Nasal cavity respiratory epithelium epithelial cell of viscerocranial mucosa (primary cell): ENCODE measurements at places on chromosomes 16 and 17. TPM values are rescaled to one million over a fixed set of nuclear protein-coding genes. Genes with fewer than 3 reads are reported as not detected.

The SLFN14 gene
- total RNA-seq, result not detected in 2 replicates

The ERN2 gene
- 0.34 and 1.6 TPM in 2 replicates for total RNA-seq

The MT1A gene
- not detected in 2 replicates for total RNA-seq

The PITPNM3 gene
- total RNA-seq, result 28.4 and 59.1 TPM in 2 replicates

The LRRC37A gene
- total RNA-seq, result 1.4 and 3.6 TPM in 2 replicates

The RGS11 gene
- 0.14 TPM in 1 of 2 replicates, not detected in the other for total RNA-seq

The SIAH1 gene
- 63.9 and 82.9 TPM in 2 replicates for total RNA-seq
